ENCODE measurements at places on chromosomes 7 and 10.

- DNase-seq = no peak
These were observed 115.4 kb downstream of the WDR37 start for GRCh38 chr10:1171586-1171985.

DNA sequence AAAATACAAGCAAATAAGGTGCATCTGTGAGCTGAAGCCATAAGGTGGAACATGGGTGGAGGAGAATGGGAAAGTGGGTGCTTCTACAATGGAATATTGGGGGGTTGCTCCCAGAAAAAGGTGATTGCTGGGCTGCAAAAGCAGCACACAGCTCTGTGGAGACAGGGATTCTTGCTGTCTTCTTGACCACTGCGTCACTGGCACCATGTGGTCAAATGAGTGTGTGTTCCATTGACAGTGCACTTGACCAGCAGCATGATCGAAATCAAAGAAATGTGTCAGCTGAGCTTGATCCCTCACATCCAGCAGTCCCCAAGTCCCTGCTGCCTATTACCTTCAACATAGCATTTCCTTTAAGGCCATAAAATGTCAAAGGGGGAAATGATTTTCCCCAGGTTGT is 56.2 kb downstream of the GPR26 start:
- DNase-seq = no peak

GRCh38 chr10:75528392-75528791 is 97.0 kb downstream of the LRMDA start:
- DNase-seq = no peak

GRCh38 chr7:43584195-43584586 is 1.3 kb downstream of the STK17A start:
- peak; percentile 64 for DNase-seq

DNA sequence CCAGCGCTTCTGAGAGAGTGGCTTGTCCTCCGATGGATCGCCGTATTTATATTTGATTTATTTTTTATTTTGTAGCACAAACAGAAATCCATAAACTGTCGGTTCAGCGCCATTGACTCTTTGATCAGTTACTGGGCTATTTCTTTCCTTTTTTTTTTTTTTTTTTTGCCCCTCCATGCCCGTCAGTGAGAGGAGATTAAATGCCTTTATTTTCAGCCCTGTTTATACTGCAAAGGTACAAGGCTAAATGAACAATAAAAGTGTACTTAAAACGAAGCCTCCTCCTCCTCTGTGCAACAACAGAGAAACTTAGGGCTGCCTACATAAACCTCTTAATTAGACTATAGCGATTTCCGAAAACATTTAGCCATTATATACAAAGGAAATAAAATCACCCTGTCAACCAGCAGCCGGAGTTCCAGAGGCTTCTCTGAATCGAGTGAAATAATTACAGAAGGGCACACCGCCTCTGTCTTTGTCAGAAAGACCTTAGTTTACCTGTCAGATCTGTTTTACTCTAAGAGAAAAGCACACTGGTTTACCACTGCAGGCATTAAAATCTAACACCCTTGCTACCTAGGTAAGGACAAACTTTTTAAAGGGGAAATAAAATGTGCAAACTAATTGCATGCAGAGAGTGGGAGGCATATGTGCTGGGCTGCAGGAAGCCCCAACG is 3.5 kb downstream of the EBF3 start:
- DNase-seq = no peak

DNA sequence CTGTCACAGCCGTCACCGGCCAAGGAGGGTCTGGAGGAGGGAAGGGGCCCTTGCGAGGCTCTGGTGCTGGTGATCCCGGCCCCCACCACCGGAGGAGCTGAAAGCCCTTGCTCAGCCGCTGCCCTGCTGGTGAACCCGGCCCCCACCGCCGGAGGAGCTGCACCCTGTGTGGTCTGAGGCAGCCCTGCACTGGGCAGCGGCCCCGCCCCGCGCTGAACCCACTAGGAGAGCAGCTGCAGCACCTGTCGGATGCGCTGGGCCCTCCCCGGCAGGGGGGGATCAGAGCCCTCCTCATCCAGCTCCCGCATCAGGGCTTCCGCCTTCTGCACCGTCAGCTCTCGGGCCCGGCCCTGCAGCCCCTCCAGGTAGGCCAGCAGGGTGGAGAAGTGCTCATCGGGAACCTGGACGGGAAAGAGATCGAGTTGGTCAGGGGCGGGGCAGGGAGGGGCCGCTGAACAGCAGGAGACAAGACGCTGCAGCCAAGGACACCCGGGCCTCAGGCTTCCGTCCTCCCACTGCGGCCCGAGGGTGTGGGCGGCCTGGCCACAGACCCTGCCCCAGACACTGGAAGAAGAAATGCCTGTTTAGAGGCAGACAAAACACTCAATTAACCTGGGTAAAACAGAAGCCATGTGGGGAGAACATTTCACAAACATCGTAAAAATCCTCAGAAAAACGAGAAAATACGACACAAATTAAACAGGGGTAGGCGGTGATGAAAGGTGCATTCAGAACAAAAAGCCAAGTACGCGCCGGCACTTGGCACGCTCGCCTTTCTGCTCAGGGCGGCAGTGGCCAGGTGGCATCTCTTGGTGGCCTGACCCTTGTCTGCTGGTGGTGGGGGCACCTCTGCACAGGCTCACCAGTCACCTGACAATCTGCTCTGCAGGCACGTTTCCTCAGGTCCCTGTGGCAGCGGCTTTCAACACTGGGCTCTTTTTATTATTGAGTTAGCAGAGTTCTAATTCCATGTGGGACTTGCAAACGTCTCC is 14.7 kb downstream of the CYP2W1 start:
- no peak for DNase-seq

- DNase-seq = no peak
These were observed 553.4 kb upstream of the POM121L12 start for GRCh38 chr7:52482076-52482475.

GRCh38 chr10:87862679-87863052 is 667 bp downstream of the KLLN start:
- DNase-seq = peak; percentile 41

DNA sequence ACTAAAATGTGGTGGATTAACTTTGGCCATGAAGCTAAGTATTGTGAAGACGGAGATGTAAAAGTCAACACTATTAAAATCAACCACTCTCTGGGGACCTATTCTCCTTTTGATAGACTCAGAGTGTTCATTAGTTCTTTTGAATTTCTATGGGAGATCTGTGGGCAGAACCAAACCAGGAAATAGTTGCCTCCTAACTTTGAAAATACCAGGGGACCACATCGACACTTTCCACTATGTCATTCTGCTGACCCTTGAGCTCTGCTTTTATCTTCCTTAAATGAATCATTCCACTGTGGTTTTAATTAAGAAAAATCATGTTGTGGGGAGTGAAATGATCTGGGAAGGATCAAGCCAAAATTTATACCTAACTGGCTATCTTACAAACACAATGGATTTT is 960.5 kb downstream of the GATA3 start:
- no peak for DNase-seq

- peak; percentile 37 for DNase-seq
These were observed 1.9 kb upstream of the ARL4A start for GRCh38 chr7:12685550-12685949.

DNA sequence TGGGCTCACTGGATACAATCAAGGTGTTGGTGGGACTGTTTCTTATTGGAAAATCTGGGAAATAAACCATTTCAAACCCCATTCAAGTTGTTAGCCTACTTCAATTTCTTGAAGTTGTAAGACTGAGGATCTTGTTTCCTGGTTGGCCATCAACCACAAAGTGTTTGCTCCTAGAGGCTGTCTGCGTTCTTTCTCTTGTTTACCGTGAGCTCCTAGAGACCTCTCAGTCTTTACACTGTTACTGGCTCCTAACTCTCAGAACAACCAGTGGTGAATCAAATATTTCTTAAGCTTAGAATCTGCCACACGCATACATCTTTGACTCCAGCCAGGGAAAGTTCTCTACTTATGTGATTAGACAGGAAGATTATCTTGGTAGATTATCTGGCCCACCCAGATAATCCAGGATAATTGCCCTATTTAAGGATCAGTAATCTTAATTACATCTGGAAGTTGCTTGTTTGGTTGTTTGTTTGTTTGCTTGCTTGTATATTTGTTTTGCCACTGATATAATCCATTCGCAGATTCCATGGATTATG is 798.7 kb downstream of the IPMK start:
- no peak for DNase-seq

GRCh38 chr7:43439631-43440401 is 143.1 kb upstream of the STK17A start:
- peak; percentile 70 for DNase-seq

- no peak for DNase-seq
These were observed 99.5 kb downstream of the SFMBT2 start for GRCh38 chr10:7311218-7311849.

DNA sequence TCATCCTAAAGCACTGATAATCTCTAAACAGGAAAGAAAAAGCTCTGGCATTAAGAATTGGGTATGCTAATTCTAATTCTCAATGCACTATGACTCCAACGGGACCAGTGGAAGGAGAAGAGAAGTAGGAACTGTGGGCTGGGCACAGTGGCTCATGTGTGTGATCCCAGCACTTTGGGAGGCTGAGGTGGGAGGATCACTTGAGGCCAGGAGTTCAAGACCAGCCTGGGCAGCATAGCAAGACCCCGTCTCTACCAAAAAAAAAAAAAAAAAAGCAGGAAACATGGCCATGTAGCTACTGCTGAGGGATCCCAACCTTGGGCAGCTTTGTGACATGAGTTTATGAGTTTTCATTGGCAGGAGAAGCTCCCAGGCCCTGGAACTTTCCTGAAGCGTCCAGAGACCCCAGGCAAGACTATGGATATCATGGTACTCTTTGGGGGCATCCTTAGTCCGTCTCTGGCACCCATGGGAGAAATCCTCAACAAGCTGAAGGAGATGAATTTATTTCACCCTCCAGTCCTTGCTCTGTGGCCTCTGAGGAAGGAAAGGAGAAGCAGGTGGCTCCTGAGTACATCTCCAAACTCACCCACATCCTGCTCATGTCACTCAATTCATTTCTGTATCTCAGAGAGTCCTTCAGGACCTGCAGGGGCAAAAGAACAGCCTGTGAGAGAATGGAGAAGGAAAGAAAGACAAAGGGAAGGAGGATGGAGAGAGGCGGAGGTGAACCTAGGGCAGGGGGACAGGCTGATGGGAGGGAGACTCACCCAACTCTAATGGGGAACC is 99.5 kb downstream of the SPDYE5 start:
- DNase-seq = peak; percentile 57

DNA sequence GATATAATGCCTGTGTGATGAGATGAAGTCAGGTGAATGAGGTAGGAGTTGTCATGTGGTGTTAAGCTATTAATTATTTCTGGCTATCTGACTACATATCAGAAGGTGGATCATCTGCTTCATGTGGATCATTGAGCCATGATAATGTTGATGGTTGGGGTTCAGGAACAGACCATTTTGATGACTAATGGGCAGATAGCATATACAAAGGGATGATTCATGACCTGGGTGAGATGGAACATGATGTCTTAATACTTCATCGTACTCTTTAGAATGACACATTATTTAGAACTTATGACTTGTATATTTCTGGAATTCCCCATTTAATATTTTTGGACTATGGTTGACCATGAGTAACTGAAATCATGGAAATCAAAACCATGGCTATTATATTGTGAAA is 155.1 kb downstream of the OR13A1 start:
- DNase-seq = no peak

GRCh38 chr7:134120405-134120804 is 6.7 kb upstream of the LRGUK start:
- DNase-seq = no peak

- no peak for DNase-seq
These were observed 149.1 kb upstream of the ADO start for GRCh38 chr10:62655337-62655994.

GRCh38 chr7:155857141-155857540 is 44.9 kb upstream of the SHH start:
- no peak for DNase-seq

- DNase-seq = no peak
These were observed 1187.2 kb downstream of the XPNPEP1 start for GRCh38 chr10:108736111-108736510.

DNA sequence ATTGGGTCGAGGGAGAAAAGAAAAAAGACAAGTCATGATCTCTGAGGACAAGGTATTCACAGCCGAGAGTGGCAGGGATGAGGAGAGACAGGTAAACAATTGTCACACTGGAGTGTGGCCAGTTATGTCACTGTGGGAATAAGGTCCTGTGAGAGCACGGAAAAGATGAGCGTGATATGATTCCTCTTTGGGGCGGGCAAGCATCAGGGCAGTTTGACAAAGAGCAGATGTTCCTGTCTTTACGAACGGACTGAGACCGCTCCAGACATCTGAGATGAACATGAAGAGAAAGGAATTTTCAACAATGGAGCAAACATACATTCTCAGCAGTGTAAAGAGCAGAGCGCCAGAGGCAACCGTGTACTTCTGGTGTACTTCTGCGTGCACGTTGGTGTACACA is 278.1 kb downstream of the DPP6 start:
- no peak for DNase-seq

DNA sequence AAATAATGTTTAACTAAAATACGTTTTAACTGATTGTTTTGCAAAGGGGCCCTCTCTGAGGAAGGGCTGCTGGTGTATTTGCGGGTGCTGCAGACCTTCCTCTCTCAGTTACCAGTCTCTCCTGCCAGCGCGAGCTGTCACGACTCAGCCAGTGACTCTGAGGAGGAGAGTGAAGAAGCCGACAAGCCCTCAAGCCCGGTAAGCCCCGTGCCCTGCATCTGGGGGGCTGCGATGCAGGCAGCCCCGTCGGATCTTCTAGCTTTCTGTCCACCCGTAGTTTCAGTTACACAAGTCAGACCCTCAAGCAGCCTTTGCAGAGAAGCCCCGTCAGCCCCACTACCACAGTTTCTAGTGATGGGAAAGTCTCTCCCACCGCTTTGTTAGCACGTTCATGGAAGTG is 45.1 kb downstream of the UBE3C start:
- no peak for DNase-seq

- DNase-seq = no peak
These were observed 95.1 kb downstream of the LSMEM1 start for GRCh38 chr7:112575864-112576263.

DNA sequence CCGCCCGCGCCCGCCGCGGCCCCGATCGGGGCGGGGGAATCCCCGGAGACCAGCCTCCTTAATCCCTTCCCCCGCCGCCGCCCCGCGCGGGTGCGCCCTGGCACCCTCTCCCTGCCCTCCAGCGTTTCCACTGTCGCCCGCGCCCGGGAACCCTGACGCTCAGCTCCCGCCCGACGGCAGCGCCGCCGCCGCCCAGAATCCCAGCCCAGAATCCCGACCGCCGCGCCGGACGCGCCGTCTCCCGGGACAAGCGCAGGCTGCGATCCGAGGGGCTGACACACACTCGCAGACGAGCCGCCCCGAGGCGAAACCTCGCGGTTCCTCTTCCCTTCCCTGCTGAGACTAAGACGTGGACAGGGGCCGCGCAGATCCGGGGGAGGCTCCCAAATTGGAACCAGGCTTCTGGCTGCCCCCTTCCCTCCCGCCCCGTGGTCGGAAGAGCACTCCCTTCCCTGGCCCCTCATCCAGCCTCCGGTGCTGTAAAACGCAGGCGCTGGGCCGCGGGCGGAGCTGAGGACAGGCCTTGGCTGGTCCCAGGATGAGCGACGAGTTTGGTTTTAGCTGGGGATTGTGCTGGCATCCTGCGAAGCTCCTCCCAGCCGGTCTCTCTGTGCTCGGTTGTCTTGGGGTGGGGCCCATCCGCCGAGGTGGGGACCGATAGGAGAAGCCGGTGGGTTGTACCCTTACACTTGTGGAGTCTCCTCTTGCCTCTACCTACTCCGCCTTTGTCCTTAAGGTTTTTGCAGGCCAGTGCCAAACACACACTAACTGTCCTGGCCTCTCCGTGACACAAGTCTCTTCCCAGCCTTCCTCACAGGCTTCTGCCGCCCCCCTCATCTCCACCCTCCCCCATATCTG is 1.1 kb downstream of the MARVELD1 start:
- no peak for DNase-seq

- no peak for DNase-seq
These were observed 130.9 kb upstream of the ANKRD1 start for GRCh38 chr10:91051829-91052228.

Measured in T-helper 2 cell (primary cell).